Activated gamma-delta T cell treated with anti-CD3 and anti-CD28 coated beads, Interleukin-2, amount 50 U/mL, for 16 hours (primary cell): ENCODE measurements at places on chromosomes 2 and 18.

GRCh38 chr2:33091541-33092123 is 144.9 kb downstream of the LTBP1 start:
- DNase-seq, result no peak

GRCh38 chr2:238596571-238597551 is 170.1 kb downstream of the ASB1 start:
- no peak for DNase-seq

GRCh38 chr2:220273082-220273481 is 645.7 kb downstream of the SLC4A3 start:
- no peak for DNase-seq

DNA sequence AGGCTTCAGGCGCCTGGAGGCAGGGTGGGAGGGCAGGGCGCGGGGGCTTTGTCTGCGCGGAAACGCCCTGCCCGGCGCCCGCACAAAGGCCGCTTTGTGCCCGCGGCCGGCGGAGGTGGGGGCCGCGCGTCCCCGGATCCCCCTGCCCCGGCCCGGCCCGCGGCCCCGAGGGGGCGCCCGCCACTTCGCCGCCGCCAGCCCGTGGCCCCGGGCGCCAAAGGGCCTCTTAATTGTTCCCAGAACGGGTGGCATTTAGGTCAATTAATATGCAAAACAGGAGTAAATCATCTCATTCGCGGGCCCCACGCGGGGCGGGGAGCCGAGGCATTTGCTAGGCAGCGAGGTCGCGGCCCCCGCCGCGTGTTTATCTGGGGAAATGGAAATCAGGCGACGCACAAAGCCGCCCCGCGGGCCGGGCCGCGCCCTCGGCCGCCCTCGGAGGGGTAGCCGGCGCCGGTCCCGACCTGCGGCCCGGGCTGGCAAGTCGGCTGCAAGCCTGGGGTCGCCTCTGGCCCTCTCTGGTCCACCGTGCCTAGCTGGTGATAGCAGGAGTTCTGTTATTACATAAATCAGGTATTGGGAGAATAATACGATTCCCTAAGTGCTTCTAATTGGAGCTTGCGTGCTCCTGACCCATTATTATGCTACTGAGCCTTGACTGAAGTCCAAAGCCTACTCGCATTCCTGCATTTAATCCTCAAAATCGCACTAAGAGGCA is 148.2 kb upstream of the GLI2 start:
- no peak for DNase-seq

GRCh38 chr2:231541645-231542044 is 11.4 kb upstream of the NMUR1 start:
- DNase-seq, result no peak

DNA sequence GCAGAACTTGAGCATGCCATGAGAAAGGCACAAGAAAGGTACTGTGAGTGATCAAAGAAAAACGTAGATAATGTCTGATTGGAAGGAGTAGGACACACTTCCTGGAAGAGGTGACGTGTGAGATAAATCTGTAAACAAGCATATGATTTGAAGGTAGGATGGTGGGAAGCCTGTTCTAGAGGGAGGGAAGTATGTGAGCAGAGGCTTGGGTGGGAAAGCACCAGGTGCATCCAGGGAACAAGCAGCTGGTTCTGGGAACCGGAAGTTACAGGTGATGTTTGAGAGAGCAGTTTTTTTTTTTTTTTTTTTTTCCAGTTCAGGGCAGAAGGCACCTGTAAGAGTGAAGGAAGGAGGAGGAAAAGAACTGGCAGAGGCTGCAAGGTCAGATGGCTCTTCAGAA is 116.6 kb upstream of the EFEMP1 start:
- no peak for DNase-seq

DNA sequence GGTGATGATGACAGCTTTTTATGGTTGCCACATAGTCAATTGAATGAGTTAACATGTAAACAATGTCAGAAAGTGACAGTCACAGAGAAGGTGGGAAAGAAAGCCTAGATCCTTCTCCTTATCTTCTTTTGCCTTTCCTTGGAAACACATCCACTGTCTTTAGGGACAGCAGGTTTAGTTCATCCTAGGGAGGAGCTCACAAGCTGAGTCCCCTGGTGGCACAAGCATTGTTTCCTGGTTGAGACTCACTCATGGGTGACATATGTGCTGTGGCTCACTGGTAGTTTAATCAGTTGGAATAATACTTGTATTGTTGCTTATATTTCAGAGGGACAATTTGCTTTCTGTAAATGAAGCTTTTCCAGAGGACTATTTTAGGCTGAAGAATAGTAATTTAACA is 598.5 kb downstream of the CNTNAP5 start:
- no peak for DNase-seq

DNA sequence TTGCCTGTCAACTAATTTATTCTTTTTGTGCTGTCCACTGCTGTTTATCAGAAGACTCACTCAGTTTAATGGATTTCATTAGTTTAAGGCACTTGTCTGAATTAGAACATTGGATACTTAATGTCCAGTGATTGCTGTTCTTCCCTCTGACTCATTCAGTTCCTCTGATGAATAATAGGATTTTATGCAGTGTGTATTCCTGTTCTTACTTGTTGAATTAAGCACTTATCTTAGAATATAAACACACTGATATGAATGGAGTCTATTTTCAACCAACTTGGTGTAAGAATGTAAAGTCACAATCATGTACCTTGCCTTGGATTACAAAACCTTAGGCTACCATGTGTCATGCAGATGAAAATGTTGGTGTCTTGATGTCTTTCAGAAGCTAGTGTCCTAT is 87.0 kb upstream of the PROKR1 start:
- no peak for DNase-seq
